Left colon (tissue), 2 donors: ENCODE measurements at places on chromosomes 3 and 15.

- no peak for DNase-seq
These were observed 55.0 kb upstream of the CHD2 start for GRCh38 chr15:92845126-92845508.

- DNase-seq: no peak
These were observed 6.1 kb downstream of the SEMA3G start for GRCh38 chr3:52438579-52439425.

- DNase-seq: peak; percentile 40
These were observed 59.2 kb upstream of the HERC1 start for GRCh38 chr15:63892794-63893441.

- DNase-seq: no peak
These were observed 464.1 kb upstream of the RARB start for GRCh38 chr3:24963762-24964625.

DNA sequence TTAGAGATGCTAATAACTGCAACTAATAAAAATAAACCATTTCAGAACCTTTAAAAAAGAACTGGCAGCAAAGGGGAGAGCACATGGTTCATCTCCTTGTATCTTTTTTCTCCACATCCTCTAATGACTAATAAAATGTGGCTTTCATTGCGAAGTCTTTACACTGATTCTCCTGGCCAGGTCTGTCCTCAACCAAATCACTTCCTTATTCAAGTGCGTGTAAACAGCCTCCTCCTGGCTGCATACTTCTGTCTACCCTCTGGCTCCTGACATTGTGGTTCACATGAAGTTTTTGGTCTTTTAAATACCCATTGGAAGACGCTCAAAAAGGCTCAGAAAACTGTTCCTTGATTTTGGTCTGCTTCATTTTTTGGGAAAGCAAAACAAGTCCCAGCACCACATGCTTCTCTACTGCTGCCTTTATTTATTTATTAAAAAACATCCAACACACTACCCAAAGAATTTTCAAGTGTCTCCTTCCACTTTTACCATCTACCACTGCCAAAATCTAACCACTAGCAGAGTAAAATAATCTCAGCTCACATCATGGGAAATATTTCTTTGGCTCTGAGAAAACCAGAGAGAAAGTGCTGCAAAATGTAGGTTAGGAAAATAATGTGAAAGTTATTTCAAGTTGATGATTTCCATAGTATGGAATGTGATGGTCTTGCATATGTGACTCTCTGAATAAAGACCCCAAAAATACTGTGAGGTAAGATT lies 85.1 kb downstream of the EFL1 start:
- DNase-seq: no peak

- DNase-seq: no peak
These were observed 65.2 kb downstream of the TPRA1 start for GRCh38 chr3:127525373-127525772.

- no peak for DNase-seq
These were observed 208.5 kb downstream of the EPHA3 start for GRCh38 chr3:89315750-89316470.

DNA sequence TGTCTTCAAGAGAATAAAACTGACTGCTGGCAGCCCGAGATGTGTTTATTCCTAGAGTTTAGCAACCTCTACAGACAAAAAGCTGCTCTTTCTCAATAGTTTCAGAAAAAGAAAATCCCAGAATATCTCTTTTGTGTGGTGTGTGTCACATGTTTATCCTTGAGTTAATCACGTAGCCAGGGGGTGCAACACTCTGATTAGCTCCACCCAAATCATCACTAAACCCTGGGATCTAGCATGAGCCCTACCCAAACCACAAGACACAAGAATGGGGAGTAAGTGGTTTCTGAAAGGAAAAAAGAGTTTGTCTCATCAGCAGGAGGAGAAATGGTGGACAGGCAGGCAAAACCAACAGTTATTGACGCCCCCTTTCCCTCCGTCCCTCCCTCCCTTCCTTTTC lies 78.5 kb upstream of the AGBL1 start:
- no peak for DNase-seq

DNA sequence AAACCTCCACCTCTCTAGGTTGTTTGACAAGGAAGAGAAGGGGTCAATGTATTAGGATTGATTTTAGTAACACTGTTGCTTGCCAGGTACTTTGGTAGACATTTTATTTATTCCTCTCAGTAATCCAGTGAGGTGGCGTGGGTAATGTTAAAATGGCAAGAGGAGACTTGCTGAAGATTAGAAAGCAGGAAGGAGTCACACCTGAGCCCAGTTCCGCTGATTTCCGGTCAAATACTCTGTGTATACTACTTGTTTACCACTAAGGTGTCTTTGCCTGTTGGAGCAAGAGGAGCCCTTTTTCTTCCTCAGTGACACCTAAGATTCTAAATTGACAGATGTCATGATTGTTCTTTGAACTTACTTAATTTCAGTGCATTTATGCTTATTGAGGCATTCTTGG lies 1.7 kb downstream of the OXNAD1 start:
- DNase-seq: no peak

DNA sequence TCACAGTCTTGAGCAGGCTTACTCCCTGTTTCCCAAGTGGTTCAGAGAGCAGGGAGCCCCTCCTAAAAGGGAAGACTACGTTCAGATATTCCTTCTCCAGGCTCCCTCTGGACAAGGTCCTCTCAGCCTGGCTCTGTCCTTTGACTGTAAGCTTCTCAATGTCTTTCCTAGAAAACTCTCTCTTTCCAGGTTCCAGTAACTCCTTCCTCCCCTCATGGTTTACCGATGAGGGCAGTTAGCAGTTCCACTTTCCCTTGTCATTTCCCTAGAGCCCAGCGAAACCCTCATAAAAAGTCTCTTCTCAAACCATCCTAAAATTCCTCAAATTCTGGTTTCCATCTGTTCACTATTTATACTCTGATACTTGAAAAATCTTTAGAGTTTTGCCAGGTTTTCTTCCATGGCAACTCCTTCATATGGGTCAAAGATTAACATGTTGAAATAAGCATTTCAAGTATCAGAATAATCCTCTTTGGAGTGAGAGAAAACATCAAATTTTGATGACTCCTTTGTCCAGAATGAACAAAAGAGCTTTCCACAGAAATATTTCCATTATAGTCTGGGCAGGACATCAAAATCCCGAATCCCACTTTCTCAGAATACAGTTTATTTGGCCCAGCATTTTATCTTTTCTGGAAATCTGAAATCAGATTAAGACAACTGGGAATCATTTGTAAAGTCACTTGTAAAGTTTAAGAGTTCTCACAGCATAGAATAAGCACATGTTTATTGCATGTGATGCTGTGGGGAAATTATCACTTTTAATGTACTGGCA lies 599.4 kb downstream of the UNC13C start:
- DNase-seq: no peak

DNA sequence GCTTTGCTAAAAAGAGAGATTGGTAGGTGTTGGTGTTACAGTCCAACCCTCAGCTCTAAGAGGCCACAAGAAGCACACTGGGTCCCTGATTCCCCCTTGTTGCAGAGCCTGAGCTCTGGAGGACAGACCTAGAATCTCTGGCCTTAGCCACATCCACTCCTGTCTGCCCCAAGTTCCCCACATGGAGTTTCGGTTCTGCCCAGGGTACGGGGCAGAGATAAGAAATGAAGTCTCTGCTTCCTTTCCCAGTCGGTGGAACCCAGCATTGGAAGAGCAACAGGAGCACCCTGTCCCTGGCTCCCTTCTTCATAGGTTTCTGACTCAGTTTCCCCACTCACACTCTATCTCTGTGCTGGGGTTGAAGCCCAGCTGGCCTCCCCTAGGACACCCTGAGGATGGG lies 13.2 kb downstream of the PRR23E start:
- DNase-seq: no peak

DNA sequence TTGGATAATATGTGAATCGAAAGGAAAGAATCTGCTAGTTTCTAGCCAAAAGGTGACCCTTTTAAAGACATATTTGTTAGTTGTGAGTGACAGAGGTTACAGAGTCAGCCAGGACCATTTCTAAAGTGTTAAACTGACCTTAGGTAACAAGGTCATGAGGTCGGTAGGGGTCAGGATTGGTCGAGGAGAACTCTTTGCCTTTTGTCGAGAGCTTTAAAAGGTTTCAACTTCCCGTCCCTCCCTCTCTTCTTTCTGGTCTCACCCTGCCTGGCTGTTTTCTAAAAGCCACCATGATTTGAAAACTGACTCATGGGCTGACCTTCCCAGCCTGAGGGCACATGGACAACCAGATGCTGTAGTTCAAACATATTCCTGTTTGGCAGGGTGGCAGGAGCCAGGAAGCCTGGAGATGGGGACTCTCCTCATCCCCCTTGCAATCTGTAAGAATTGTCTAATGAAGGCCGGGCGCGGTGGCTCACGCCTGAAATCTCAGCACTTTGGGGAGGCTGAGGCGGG lies 25.8 kb upstream of the PRTG start:
- no peak for DNase-seq

DNA sequence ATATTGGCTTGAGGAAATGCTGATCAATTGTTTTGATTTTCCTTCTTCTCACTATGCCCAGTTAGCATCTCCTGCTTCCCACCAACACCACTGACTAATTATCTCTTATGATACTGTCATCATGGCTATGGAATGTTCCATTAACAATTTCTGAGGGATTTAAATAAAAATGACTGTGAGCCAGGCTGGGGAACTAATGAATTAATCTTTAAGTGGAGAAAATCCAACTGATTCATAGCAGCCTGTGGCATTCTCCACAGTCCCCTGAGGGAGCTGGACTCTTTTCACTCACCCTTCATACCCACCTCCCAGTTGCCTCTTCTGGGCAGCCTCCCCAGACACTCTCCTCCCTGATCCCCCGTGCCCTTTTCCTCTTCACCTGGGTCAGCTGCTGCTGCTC lies 353.6 kb downstream of the CLSTN2 start:
- no peak for DNase-seq
